ENCODE measurements at places on chromosomes 16 and 17.

- DNase-seq: no peak
Observed at GRCh38 chr16:60279061-60279665, 1545.0 kb upstream of the GOT2 start.

GRCh38 chr17:66331038-66331816, 28.8 kb downstream of the PRKCA start:
- DNase-seq: peak; percentile 51

DNA sequence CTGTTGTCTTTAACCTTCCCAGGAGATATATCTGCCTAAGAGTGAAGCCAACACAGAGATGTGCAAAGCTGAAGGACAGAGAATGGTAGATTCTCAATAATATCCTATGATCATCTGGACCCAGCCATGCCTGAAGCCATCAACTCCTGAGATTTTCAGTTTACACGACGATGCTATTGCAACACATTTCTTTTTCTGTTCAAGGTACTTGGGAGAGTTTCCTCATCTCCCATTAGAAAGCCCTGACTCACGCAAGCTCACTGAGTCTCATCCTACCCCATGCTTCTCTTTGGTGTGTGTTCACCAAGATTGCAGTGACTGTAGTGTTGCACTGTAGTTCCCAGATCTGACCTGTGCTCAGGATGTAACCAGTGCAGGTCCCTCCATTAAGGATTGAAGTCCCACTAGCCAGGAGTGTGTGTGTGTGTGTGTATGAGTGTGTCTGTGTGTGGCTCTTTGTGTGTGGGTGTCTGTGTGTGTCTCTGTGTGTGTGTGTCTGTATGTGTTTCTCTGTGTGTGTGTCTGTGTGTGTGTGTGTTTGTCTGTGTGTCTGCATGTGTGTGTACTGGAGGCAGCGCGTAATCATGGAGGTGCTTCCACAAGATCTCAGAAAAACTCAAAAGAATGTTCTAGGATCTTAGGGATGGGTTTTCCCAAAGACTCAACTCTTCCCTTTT, 15.5 kb downstream of the CES1 start:
- no peak for DNase-seq

- DNase-seq: peak; percentile 57
Observed at GRCh38 chr17:64661726-64661975, 456 bp downstream of the SMURF2 start.
